Inflammatory macrophage treated with lipopolysaccharide for 4 hours (primary cell): ENCODE measurements at places on chromosomes 13 and 19.

DNA sequence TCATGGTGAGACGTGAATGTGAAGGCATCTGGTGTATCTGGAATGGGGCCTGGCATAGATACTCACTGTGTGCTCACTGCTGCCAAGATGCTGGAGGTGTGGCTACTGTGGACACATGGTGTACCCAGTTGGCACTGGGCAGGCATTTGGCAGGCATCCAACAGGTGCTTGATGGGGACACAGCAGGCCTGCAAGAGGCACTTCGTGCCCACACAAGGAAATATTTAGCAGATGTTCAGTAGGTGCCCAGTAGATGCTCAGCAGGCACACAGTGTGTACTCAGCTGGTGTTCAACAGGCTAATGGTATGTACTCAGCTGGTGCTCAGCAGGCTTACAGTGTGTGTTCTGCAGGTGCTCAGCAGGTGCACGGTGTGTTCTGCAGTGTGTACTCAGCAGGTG, 14.2 kb downstream of the CRTC1 start:
- DNase-seq = no peak

GRCh38 chr13:74114202-74114601, 20.0 kb downstream of the KLF12 start:
- no peak for DNase-seq

DNA sequence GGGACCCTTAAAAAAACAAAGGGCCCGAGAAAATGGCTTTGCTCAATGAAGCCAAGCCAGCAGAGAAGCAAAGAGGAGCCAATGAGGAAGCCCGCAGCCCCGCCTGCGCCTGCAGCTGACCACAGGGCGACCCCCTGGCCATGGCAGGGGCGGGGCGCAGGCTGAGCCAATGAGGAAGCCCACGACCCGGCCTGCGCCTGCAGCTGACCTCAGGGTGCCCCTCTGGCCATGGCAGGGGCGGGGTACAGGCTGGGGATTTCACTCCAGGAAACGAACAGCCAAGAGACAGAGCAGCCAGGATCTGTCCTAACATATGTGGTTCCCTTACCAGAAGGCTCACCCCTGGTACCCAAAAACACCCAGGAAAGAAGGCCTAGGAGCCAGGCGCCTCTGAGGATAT, 101.4 kb downstream of the STK24 start:
- DNase-seq = peak; percentile 72

GRCh38 chr19:58154287-58154678, 3.7 kb upstream of the ZNF329 start:
- no peak for DNase-seq

DNA sequence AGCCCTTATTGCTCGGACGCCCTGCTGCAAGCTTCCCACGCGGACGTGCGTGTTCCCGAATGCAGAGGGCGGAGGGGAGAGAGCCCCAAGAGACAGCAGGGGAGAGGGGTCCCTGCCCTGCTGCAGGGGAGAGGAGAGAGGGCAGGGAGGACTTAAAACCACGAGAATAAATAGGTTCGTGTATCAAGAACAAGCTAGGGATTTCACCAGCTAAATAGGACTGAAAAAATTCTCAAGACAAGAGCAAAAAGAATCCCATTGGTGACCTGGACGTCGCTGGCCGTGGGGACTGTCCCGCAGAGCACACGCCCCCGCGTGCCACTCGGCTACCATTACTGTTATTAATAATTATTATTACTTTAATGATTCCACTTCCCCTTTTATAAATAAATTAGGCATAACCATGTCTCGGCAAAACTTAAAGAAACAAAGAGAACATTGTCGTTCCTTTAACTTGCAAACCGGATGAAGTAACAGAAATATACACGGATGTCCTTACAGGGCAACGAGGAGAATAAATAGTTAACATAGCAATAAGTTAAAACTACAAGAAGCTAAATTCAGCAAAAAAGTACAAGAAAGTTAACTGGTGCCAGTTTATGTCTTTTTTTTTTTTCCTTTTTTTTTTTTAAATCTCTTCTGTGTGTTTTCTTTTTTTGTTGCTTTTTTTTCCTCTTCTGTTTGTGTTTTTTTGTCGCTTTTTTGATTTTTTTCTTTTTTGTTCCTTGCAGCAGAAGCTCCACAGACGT, 16.6 kb downstream of the PRKCSH start:
- DNase-seq = no peak

GRCh38 chr19:4456476-4456842, 1.1 kb downstream of the UBXN6 start:
- peak; percentile 47 for DNase-seq

- DNase-seq = no peak
Measured at GRCh38 chr19:3025549-3025886, 3.6 kb downstream of the TLE2 start.

DNA sequence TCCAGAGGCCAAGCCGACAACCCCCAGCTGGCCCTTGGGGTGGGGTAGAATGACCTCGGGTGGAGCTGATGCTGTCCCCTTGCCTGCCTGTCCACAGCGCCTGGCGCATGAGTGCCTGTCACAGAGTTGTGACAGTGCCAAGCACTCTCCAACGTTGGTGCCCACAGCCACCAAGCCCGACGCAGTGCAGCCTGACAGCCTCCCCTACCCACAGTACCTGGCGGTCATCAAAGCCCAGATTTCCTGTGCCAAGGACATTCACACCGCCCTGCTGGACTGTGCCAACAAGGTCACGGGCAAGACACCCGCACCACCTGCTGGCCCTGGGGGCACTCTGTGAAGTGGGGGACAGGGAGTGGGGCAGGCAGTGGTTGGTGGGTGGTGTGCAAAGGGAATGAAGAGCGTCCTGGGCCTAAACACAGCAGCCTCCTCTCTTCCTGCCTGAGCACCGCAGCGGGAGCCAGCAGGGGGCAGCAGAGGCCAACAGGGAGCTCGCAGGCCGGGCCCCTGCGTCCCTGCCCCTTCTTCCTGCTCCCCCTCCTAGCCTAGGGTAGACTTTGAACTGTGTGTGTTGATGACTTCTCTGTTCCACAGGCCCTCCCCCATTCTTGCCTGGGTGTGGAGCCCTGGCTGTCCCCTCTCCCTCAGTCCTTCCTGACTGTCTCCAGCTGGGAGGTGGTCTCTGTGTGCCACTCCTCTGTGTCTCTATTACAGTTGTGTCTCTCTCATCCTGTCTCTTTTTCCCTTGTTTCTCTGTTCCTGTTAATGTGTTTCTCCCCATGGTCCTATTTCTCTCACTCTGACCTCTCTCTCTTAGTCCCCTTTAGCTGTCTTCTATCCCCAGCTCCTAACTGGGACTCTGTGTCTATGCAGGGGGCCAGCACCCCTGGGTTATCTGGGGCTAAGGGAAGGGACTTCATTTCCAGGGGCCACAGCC, 6.5 kb downstream of the MED29 start:
- DNase-seq = peak; percentile 90

DNA sequence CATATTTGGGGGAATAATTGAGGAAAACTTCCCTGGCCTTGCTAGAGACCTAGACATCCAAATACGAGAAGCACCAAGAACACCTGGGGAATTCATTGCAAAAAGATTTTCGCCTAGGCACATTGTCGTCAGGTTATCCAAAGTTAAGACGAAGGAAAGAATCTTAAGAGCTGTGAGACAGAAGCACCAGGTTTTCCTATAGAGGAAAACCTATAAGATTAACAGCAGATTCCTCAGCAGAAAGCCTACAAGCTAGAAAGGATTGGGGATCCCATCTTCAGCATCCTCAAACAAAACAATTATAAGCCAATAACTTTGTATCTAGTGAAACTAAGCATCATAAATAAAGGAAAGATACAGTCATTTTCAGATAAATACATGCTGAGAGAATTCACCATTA, 114.9 kb downstream of the PIBF1 start:
- no peak for DNase-seq

DNA sequence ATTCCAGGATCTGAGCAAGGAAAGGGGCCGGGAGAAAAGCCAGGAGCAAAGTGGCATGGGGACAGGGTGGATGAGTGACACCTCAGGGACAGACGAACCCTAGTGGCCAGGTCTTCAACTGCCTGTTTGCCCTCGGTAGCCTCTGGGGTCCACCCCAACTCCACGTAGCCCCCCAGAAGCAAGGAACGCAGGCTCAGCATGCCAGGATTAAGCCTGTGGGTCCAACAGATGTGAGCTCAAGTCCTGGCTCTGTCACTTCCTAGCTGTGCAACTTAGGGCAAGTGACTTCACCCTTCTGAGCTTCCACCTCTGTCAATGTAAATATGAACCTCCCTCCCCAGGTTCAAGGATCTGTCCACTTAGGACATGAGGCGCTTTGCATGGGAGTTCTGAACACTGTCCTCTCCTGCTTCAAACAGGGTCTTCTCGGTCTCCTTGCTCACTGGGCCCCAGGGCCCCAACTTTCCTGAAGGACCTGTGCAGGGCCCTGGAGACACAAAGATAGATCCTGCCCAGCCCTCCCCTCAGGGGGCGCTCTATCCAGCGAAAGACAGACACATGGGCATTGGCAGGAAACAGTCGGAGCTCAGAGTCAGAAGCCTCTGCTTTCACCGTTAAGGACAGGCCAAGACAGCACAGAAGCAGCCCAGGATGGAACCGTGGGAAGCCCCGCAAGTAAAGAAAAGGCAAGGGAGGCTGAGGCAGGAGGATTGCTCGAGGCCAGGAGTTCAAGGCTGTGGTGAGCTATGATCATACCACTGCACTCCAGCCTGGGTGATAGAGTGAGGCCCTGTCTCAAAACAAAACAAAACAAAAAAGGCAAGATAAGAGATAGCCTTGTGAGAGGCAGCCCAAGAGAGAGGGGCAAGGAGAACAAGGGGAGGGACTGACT, 13.2 kb downstream of the SYDE1 start:
- no peak for DNase-seq

DNA sequence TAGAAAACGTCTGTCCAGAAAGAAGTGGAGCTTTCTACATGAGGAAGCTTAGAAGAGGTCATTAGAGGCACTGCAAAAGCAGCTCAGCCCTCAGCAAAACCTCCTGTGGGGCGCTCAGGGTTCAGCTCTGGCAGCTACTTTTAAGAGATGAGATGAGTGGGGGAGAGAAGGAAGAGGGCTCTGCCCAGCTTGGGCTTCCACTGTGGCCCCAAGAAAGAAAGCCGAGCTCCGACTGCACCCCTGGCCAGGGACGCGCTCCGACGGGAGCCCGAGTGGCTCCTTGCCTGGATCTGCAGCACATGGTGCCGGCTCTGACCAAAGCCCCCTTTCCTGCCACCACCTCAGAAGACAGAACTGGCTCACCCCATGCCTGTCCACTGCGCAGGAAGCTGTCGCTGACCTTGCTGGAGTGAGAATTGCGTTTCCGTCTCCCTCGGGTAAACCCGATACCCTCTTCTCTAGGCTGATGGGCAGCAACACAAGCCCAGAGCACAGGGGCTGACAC, 36.4 kb downstream of the NAXD start:
- DNase-seq = no peak

GRCh38 chr19:13091400-13092157, 11.1 kb downstream of the LYL1 start:
- DNase-seq = no peak

DNA sequence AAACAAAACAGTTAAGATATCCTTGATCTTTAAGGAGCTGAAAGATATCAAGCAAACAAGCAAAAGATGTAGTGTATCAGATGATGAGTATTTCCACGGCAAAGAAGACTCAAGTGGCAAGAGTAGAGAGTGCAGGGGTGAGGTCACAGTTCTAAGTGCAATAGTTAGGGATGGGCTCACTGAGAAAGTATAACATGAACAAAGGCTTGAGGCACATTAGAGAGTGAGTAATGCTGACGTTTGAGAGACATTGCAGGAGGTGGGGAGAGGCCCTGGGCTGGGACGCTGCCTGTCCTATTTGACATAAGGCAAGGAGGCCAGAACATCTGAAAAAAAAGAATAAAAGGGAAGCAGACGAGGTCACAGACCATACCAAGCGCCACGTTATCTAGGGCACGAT, 1.4 kb downstream of the DUXA start:
- DNase-seq = no peak

- DNase-seq = no peak
Measured at GRCh38 chr19:3809881-3810707, 23.9 kb upstream of the MATK start.

- no peak for DNase-seq
Measured at GRCh38 chr13:67139551-67139950, 90.6 kb downstream of the PCDH9 start.

DNA sequence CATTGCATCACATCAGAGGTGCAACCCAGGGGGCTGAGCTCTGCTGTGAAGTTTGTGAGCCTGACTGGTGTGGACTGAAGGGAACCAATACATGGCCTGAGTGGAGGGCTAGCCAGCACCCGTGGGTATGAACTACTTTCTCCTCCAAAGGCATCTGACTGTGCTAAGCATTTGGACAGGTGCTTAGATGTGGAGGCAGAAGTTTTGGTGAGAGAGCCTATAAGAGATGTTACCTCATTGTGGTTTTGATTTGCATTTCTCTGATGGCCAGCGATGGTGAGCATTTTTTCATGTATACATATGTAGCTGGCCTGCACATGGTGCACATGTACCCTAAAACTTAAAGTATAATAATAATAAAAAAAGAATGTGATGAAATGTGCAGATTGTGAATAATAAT, 46.9 kb downstream of the TEX29 start:
- DNase-seq = no peak

GRCh38 chr19:45476304-45476703, 8.5 kb downstream of the FOSB start:
- DNase-seq = no peak

DNA sequence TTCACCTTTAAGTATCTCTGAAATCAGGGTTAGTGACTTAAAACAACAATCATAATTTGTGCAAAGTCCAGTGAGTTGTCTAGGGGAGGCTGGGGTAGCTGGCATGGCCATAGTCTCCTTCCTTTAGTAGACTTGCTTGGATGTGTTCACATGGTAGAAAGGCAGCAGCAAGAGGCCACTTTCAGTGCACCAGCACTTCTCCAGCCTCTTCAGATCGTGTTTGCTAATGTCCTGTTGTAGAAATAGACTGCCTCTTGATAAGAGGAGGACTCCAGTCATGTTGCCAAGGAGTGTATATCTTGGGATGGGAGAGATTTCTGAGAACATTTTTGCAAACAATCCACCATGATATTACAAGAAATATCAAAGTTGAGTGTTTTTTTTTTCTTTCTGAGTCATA, 22.9 kb downstream of the WDFY2 start:
- no peak for DNase-seq

- DNase-seq = peak; percentile 92
Measured at GRCh38 chr13:40966298-40966697, 52.8 kb downstream of the ELF1 start.

GRCh38 chr13:98779695-98780094, 27.2 kb upstream of the SLC15A1 start:
- no peak for DNase-seq

DNA sequence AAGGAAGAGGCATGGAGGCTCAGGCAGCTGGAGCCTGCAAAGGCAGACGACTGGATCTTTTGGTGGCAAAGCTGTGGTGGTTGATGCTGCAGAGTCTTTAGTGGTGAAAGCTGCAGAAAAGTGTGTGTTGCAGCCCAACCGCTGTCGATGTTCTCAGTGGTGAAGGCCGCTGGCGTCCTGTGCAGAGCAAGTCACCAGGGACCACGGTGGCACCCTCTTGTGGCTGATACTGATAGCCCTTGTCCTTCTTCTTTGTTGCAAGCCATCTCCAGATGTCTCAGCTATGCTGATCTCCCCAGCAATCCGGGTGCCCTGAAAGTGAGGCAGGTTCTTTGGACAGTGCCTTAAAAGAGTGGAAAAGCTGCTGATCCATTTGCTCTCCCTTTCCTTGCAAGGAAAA, 610.9 kb upstream of the PCDH9 start:
- DNase-seq = no peak

GRCh38 chr19:14347999-14348889, 33.0 kb upstream of the ADGRE5 start:
- DNase-seq = peak; percentile 41

- no peak for DNase-seq
Measured at GRCh38 chr13:46297361-46297811, 85.7 kb downstream of the LRRC63 start.
